T-cell (primary cell): ENCODE measurements at places on chromosomes 2 and 18. TPM values are rescaled to one million over a fixed set of nuclear protein-coding genes. Genes with fewer than 3 reads are reported as not detected.

DNA sequence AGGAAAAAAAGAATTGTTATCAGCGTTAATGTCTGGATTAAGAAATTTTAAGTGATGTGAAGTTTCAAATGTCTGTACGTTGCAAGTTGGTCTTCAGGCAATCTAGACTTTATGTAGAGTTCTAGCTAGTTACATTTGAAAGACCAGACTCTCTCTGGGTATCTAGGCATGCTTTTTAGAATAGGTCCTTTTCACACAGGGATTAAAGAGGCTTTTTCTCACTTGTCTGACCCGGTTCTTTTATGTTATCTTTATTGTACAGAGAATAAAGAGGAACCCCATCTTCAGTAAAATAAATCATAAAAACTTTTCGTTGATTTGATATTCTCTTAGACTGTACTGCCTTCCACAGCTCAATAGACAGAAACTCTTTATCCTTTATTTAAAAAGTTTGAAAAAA, 8.5 kb upstream of the EML6 start:
- no peaks in the 10 kb centered on the region for H3K27me3 ChIP-seq
- no peak for DNase-seq
- H3K4me3 ChIP-seq: no peak overlapping the region

- H3K4me3 ChIP-seq: no peak overlapping the region
- H3K27ac ChIP-seq: no peak overlapping the region
- DNase-seq: no peak
- H3K36me3 ChIP-seq: no peaks in the 10 kb centered on the region
Measured at GRCh38 chr2:118374974-118375755, 286.9 kb downstream of the INSIG2 start.

DNA sequence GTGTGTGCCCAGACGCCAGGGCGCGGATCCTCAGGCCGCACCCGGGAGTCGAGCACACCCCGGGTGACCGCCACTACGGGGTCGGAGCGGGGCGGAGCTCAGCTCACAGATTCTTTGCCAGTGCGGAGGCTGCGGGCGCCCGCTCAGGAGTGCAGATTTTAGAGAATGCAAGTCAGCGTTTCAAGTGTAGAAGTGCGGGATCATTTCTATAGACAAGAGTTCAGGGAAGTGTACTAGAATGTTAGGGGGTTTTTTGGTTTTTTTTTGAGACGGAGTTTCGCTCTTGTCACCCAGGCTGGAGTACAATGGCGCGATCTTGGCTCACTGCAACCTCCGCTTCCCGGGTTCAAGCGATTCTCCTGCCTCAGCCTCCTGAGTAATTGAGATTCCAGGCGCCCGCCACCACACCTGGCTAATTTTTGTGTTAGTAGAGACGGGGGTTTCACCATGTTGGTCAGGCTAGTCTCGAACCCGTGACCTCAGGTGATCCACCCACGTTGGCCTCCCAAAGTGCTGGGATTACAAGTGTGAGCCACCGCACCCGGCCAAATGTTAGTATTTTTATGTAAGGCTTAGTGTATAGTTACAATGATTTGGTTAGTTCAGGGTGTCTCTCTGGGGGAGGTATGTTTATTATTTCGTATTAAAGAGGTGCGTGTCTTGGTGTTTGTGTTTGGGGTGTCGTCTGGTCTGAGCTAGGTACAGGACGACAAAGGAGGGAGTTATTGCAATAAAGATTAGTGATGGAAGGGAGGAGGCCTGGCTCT, 619 bp upstream of the FAM168B start:
- peak overlapping the region; percentile 85 for H3K4me3 ChIP-seq
- peak overlapping the region; percentile 79 for H3K27ac ChIP-seq
- no peaks in the 10 kb centered on the region for H3K27me3 ChIP-seq
- H3K4me1 ChIP-seq: peaks cover 30% of the 10 kb centered on the region
- peaks cover 3% of the 10 kb centered on the region for H3K36me3 ChIP-seq

FNDC4 gene
- 0.98 TPM for total RNA-seq

ADRA2B gene
- total RNA-seq: 0.77 TPM

CD28 gene
- total RNA-seq: 118 TPM

DNA sequence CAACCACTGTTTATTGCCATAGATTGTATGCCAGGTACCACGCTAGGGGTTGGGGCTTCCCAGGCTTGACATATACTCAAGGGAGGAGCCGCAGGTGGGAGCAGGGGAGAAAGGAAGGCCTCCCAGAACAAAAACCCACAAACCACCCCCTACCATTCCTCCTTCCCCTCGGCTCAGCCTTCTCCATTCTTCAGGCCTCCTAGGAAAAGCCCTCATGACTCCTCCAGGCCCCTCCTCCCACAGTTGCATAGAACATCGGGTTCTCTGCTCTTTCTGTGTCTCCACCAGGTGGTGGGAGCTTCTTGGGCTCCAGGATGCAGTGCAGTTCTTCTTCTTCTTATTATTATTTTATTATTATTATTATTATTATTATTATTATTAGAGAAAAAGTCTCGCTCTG, 80.3 kb downstream of the ZFP36L2 start:
- no peak overlapping the region for H3K4me3 ChIP-seq
- no peak overlapping the region for H3K27ac ChIP-seq

DNA sequence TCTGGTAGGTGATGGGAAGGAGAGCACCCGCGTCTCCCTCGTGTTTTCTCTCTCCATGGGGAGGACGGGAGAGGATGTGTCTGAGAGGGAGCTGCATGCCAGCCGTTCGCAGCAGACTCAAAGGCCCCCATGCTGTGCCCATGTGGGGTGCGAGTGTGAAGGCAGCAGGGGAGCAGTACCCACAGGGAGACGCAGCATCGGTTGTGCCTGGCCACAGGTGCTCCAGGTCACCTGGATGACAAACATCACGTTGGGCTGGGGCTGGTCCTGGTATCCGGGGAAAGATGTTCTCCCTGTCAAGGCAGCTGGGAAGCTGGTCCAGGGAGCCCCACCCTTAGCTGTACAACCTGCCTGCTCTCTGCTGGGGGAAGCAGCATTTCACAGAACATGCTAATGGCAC, 119.5 kb upstream of the SALL3 start:
- H3K4me1 ChIP-seq: no peaks in the 10 kb centered on the region
- H3K4me3 ChIP-seq: no peak overlapping the region
- H3K27ac ChIP-seq: no peak overlapping the region
